ENCODE measurements at places on chromosomes 2 and 18. TPM values are rescaled to one million over a fixed set of nuclear protein-coding genes. Genes with fewer than 3 reads are reported as not detected.

Gene COLEC12
- polyA plus RNA-seq = not detected

Gene HOXD3
- polyA plus RNA-seq = not detected

Gene SCYGR4
- polyA plus RNA-seq = not detected

Gene TRIM54
- not detected for polyA plus RNA-seq

Gene NAT8
- not detected for polyA plus RNA-seq

Gene RAB11FIP5
- polyA plus RNA-seq = 12.0 TPM

Gene POTEI
- not detected for polyA plus RNA-seq

Gene KCNG3
- 0.08 TPM for polyA plus RNA-seq

Gene CCDC68
- 0.41 TPM for polyA plus RNA-seq

Gene HMSD
- not detected for polyA plus RNA-seq

- DNase-seq = no peak
Measured at GRCh38 chr2:24435391-24436316, 55.4 kb upstream of the NCOA1 start.

DNA sequence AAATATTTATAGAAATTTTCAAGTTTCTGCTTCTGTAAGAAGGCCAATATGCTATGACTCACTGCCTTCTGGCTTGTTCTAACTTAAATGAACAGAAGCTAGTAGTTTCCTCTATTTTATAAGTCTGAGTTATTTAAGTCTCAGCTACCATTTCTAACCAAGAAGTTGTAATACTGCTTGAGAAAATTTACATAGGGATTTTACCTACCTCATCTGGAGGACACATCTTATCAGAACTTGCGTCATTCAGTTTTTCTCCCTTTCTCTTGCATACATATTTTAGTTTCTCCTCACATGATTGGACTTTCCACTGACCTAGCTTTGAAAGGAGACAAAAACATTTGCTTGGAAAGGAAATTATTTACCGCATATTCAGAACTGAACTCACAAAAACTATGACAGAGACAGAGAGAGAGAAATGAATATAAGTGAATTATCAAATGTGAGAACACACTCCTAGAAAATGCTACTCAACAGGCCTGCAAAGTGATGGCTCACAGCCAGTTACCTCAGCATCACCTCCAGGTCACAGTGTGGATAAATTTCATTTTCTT is 81.1 kb upstream of the CD302 start:
- DNase-seq = no peak

GRCh38 chr2:224973112-224974016 is 68.9 kb downstream of the DOCK10 start:
- no peak for DNase-seq

- DNase-seq = no peak
Measured at GRCh38 chr2:237563816-237564215, 2.6 kb upstream of the PRLH start.

- no peak for DNase-seq
Measured at GRCh38 chr2:47339745-47340541, 63.0 kb upstream of the MSH2 start.

GRCh38 chr18:25146512-25146910 is 205.5 kb downstream of the ZNF521 start:
- no peak for DNase-seq

DNA sequence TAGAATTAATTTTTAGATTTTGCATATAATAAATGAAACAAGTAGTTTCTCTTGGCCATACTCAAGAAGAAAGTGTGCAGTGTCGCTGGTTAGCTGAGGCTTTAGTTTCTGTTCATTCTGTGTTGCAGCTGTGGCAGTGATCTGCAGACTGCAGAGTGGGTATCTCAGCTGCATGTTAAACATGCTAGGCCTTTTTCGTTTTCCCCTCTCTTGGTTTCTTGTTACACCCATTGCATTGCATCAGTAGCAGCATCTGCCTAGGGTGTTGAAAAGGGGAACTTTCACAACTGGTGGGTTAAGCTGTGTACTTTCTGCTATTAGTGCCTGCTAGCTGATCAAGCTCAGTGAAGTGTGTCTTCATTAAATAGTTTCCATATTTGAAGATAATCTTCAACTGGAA is 51.3 kb downstream of the ACSL3 start:
- DNase-seq = no peak

- no peak for DNase-seq
Measured at GRCh38 chr18:49934457-49934856, 121.1 kb upstream of the ACAA2 start.

DNA sequence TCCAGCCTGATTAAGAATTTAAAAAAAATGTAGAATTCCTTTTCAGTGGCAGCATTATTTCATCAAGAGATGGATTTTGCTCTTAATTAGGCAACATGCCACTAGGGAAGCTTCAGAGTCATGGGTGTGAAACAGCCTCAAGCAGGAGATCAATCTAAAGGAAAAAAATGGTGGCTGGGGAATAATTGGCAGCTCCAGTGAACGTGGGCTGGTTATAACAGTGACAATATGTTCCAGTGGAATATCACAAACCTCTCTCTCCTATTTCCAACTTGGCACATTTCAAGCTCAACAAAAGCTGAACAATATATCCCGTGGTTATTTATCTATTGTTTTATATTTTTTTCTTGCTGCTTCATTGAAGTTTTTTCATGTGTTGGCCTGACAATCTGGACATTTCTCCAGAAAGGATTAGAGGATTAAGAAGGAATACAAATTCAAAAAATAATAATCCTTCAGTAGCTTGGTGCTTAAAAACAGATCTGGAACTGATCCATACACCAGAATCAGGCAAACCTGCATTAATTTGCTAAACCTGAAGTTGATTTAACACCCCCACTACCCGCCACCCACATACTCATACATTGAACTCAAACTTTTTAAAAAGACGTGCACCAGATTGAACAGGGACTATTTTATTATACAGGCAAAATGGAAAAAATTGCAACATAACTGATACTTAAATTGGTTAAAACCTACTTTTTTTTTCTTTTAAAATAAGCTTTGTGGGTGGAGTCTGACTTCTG is 255.9 kb upstream of the SPRED2 start:
- DNase-seq = no peak

All from naive thymus-derived CD4-positive, alpha-beta T cell (primary cell).